ENCODE measurements at places on chromosomes 16 and 17. TPM values are rescaled to one million over a fixed set of nuclear protein-coding genes. Genes with fewer than 3 reads are reported as not detected.

DNA sequence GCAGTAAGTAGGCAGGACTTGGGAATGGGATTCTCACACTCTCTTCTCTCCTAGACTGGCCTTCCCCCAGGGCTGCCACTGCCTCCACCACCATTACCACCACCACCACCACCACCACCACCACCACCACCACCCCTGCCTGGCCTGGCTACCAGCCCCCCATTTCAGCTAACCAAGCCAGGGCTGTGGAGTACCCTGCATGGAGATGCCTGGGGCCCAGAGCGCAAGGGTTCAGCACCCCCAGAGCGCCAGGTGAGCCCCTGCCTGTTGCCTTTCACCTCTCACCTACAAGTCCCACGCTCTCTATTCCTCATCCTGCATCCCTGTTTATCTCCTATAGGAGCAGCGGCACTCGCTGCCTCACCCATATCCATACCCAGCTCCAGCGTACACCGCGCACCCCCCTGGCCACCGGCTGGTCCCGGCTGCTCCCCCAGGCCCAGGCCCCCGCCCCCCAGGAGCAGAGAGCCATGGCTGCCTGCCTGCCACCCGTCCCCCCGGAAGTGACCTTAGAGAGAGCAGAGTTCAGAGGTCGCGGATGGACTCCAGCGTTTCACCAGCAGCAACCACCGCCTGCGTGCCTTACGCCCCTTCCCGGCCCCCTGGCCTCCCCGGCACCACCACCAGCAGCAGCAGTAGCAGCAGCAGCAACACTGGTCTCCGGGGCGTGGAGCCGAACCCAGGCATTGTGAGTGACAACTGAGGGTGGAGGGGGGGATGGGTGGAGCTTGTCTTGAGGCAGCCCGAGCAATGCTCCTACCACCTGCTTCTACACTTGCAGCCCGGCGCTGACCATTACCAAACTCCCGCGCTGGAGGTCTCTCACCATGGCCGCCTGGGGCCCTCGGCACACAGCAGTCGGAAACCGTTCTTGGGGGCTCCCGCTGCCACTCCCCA is 7.9 kb upstream of the TMEM88 start:
- no peak for DNase-seq

DNA sequence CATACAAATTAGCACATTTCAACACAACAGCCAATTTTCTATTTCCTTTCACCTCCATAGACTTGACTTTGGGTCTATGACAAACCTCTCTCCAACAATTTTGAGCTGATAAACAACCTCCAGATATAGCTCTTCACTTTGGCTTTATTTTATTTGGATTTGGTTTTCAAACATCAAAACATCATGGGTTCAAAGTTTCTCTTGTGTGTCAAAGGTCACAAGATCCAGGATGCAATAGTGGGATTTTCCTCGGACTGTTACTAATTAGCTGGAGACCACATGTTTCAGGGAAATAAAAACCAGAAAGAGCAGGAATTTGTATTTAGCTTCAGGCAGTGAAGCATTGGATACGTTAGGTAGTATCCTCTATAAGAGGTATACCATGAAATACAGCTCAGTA is 351.0 kb upstream of the SOX9 start:
- no peak for DNase-seq

GRCh38 chr16:84959784-84960417 is 51.4 kb downstream of the ZDHHC7 start:
- no peak for DNase-seq

- DNase-seq, result peak; percentile 88
Measured at GRCh38 chr17:39754161-39754957, 16.6 kb downstream of the GRB7 start.

GRCh38 chr16:24825696-24826095 is 20.1 kb upstream of the SLC5A11 start:
- no peak for DNase-seq

DNA sequence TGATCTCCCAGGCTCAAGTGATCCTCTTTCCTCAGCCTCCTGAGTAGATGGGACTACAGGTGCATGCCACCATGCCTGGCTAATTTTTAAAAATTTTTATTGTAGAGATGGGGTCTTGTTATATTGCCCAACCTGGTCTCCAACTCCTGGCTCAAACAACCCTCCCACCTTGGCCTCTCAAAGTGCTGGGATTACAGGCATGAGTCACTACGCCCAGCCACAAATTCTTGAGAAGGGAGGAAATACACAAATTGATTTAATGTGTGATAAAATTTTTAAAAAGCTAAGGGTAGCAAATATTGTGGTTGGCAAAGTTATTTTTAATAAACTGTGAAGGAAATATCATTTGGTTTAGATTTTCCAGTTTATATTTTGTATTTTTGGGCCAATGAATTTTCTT is 9.6 kb downstream of the ITGAD start:
- DNase-seq, result no peak

- no peak for DNase-seq
Measured at GRCh38 chr17:32701871-32702270, 175.1 kb downstream of the MYO1D start.

GRCh38 chr16:89202422-89203215 is 2.3 kb upstream of the SLC22A31 start:
- no peak for DNase-seq

- DNase-seq, result no peak
Measured at GRCh38 chr16:85992779-85993178, 93.8 kb downstream of the IRF8 start.

DNA sequence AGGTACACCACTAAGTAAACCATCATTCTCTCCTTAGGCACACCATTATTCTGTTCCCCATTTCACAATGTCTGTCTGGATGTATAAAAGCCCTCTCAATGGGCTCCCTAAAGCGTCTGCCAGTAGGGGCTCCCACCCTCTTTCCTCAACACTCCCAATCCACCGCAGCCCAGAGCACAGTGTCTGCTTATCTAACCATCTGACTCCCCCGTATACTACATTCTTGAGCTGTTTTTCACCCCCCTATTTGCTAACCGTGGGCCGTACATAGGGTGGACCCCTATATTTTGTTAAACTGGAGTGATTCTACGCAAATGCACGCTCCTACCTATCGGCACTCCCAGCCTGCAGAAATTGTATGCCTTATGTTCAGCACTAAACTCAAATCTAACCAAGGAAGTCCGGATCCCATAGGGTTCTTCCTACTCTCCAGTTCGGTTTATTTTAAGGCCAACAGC is 685 bp upstream of the PSMD3 start:
- DNase-seq, result peak; percentile 22

DNA sequence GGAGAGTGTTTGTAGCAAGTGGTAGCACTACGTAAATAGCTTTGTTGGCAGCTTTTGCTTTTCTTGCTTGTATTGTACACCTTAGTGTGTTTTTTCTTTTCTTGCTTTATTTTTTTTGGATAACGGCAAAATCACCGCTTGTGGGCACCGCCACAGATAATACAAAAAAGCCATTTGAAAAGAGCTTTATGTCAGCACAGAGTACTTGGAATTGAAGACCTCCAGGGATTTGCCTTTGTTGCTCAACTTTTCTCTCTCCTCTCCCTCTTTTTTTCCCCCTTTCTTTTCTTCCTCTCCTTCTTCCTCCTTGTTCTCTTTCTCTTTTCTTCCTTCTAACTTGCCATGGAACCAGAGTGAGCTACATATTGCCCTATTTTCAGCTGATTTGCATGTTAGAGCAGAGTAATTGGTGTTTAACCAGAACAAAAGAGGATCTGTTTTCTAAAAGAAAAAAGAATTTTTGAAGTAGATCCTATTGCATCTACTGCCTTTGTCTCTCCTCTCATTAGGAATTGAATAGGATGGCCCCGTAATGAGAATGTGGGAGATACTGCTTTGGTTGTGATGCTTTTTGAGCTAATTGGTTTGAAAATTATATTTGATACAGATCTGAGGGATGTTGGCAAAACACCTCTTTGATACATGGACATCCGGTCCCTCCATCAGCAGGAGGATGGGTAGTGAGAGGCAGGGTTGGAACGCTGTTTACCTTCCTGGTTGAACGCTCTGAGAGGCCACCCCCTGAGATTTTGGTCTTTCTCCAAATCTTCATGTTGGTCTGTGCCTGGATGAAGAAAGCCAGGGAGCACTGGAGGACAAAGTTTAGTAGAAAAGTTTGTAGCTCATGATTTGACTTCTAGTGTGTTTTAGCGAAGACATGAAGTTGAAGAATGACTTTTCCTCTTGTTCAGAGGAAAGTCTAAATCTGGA is 85.6 kb downstream of the MSI2 start:
- no peak for DNase-seq

- DNase-seq, result no peak
Measured at GRCh38 chr16:3198334-3199072, 10.5 kb downstream of the OR1F1 start.

- no peak for DNase-seq
Measured at GRCh38 chr16:67645397-67646121, 615 bp downstream of the CARMIL2 start.

DNA sequence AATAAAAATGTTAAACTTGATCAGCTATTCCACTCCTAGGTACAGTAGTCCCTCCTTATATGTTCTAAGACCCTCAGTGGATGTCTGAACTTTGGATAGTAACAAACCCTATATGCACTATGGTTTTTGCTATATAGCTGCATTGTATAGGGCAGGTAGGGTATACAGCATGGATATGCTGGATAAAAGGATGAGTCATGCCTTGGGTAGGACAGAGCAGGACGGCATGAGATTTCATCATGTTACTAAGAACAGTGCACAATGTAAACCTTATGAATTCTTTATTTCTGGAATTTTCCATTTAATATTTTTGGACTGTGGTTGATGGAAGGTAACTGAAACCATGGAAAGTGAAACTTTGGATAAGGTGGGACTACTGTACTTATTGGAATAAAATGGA is 235.1 kb downstream of the CEP112 start:
- DNase-seq, result no peak

GRCh38 chr17:17228521-17229279 is 8.3 kb downstream of the FLCN start:
- no peak for DNase-seq

GRCh38 chr16:12082226-12082887 is 105.8 kb downstream of the SNX29 start:
- no peak for DNase-seq

DNA sequence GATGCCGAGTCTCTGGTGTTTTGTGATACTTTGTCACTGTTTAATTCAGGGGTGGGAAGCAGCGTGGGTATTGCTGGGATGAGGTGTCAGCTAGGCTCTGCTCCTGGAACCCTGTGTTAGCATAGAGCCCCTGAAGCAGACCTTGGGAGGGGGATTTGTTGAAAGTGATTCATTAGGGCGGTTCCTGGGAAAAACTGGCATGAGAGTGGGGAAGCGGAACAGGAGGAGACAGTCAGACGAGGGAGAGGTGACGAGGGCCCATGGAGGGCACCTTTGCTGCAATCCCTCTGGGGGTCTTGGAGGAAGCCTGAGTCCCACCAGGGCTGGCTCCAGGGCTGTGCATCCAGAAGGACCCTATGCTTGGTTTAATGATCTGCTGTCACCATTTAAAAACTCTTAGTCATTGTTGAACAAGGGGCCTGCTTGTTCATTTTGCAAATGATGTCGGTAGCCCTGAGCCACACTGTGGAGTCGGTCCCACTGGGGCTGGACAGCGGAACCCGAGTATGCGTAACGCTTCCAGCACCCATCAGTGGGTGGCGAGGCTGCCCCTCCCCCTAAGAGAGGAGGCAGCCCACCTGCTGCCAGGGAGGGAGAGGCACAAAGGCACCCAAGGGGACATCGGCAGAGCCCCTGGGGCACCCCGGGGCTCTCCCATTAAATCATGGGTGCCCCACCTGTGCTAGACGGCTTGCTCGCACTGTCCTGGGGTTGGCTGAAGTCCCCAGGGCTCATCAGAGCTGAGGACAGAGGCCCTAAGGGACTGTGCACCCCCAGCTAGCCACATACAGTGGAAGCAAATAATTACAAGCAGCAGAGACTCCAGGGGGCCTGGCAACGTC is 35.4 kb downstream of the WFDC1 start:
- DNase-seq, result no peak

The ALOX12B gene
- not detected for polyA plus RNA-seq

The CD300E gene
- polyA plus RNA-seq, result 0.51 TPM

The KRTAP2-3 gene
- not detected for polyA plus RNA-seq

The HLF gene
- polyA plus RNA-seq, result 4.4 TPM

The KRTAP4-4 gene
- not detected for polyA plus RNA-seq

The SNF8 gene
- 76.1 TPM for polyA plus RNA-seq

The TBX2 gene
- 5.4 TPM for polyA plus RNA-seq

The FOXF1 gene
- not detected for polyA plus RNA-seq

The NEUROD2 gene
- polyA plus RNA-seq, result 0.14 TPM

The EFTUD2 gene
- 65.9 TPM for polyA plus RNA-seq

Measured in muscle of back (tissue), 13 donors.